Tongue (tissue), 3 donors: ENCODE measurements at places on chromosomes 11 and 22. TPM values are rescaled to one million over a fixed set of nuclear protein-coding genes. Genes with fewer than 3 reads are reported as not detected.

PUS3 gene
- 7.2 TPM for total RNA-seq

OR5T1 gene
- not detected for total RNA-seq

TMEM132A gene
- total RNA-seq: 29.7 TPM

FIBIN gene
- total RNA-seq: 99.0 TPM

SLC5A12 gene
- total RNA-seq: not detected
